ENCODE measurements at places on chromosomes 16 and 17.

GRCh38 chr16:63890081-63890480 is 1231.8 kb downstream of the CDH11 start:
- no peak for DNase-seq

GRCh38 chr17:77388384-77389306 is 247.9 kb downstream of the SEC14L1 start:
- DNase-seq, result peak; percentile 72

- no peak for DNase-seq
Observed at GRCh38 chr16:50681021-50681885, at the start of gene SNX20. Gene SNX20, minus strand, starts transcription at chr16:50681312. Its CDS starts 3,786 bp downstream, at chr16:50677526.

DNA sequence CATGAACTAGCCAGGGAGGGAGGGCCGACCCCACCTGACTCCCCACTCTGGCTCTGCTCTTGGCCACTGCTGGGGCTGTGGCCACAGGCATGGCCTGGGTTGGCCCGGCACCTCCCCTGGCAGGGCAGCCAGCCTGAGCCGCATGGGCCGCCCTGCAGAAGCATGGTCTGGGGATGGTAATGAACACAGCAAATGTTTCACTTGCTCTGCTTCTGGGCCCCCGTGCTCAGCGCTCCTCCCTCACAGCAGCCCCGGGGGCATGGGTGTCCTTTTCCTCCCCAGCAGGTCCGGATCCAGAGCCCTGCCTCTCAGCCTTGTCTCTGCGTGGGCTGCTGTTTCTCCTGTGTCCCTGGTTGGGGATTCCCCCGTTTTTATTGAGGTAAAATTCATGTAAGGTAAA is 30.9 kb upstream of the KCNJ12 start:
- DNase-seq, result no peak

- DNase-seq, result no peak
Observed at GRCh38 chr16:28213396-28213795, 1.6 kb upstream of the XPO6 start.

DNA sequence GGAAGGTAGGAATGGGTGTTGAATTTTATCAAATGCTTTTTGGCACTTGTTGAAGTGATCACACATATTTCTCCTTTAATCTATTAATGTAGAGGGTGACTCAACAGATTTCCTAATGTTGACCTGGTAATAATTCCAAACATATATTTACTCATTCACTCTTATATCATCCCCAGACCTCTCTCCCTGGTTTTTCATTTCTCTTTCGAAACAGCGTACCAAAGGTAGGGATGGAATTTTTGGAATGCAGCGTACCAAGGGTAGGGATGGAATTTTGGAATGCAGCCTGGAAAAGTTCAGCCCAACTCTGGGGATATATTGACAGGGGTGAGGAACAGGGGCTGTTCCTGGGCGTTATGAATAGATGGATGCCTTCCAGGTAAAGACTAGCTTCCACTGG is 7.3 kb downstream of the KIF18B start:
- DNase-seq, result no peak

- DNase-seq, result no peak
Observed at GRCh38 chr17:9728005-9728404, 63.4 kb downstream of the DHRS7C start.

DNA sequence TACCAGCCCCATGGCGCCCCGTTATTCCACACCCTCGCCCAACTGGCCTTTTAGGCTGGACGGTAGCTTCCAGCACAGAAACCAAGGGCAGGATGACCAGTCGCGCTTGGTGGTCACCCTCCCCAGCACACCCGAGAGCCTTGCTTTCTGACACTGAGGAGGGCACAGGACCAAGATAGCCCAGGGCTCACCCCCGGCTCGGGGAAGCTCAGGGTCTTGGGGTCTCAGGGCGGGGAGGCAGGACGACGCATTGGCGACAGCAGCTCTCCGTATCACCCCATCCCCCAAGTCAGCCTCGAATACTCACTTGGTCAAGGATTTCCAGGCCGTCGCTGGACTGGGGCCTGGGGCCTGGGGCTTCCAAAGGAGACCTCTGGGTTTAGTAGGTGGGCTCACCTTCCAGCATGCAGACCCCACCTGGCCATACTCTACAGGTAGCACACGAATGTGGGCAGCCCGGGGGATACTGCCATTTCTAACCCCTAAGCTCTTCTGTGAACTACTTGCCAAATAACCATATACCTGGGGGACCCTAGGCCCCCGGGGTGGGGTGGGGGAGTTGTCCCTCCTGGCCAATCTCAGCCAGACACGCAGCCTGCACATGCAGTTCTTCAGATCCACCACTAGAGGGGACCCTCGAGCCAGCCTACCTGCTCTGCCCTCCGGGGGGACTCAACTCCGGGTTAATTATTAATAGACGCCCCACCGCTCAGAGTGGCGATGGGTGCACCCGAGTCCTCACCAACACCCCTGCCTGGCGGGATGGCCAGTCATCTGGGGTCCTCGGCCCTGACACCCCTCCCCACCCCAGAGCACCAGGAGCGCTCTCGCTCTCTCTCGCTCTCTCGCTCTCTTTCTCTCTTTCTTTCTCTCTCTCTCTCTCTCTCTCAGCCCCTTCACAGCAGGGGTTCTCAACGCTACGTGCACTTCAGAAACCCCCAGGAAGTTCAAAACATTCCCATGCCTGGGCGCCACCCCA is 30.0 kb downstream of the TBC1D16 start:
- peak; percentile 78 for DNase-seq

DNA sequence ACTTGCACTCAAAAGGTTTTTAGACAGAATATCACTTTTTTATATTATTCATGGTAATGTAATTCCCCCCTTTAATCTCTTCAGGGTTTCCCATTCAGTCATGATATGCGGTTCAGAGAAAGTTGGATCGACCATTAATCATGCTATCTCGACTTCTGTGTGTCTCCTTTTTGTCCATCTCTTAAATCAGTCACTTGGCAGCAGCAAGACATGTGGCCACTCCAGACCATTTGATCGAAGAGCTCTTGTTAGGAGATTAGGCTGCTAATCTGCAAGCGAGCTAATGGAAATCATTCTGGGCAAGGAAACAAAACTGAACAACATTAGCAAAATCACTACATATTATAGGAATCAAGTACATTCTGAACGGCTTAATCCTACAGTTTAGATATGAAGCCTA is 449.9 kb downstream of the WWOX start:
- DNase-seq, result no peak

- DNase-seq, result no peak
Observed at GRCh38 chr17:36594626-36595401, 3.1 kb downstream of the DHRS11 start.

DNA sequence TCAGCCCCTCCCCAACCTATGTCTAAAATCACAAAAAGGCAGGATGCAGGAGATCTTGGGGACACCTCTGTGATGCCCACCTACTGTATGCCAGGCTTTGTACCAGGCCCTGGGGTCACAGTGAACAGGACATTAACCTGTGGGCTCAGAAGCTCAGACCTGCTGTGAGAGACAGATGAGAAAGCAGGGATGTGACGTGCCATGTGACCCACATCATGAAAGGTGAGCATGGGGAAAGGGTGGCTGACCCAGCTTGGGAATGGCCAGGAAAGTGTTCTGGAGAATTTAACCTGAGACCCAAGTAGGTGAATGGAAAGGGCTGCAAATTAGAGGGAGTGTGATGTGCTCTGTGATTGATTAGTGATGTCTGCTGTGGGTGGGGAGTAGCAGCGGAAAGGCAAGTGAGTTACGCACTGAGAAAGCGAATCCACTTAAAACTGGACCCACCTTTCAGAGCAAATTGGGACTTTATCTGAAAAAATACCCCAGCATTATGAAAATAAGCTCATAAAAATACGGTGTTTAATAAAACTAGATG is 132.2 kb downstream of the IRF8 start:
- DNase-seq, result no peak

GRCh38 chr17:13749891-13750235 is 148.1 kb upstream of the HS3ST3A1 start:
- DNase-seq, result no peak

- DNase-seq, result no peak
Observed at GRCh38 chr16:19486750-19487325, 35.1 kb downstream of the GDE1 start.

- no peak for DNase-seq
Observed at GRCh38 chr17:39679521-39680192, 8.2 kb downstream of the PGAP3 start.

DNA sequence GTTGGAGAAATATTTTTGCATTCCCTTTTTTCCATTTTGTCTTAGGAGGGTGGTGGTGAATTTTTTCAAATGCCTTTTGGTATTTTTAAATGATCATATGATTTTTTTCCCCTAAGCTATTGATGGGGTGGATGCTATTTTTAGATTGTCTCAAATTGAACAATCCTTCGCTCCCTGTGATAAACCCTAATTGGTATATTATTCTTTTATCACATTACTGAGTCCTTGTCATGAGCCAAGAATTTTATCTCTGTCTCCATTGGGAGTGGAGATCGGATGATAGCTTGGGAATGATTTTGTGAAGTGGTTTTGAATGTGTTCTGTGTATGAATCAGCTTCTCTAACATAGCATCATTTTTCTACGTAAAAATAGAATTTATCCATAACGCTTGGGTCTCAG is 15.4 kb downstream of the NECAB2 start:
- no peak for DNase-seq

- peak; percentile 40 for DNase-seq
Observed at GRCh38 chr17:44547625-44548267, 9.5 kb upstream of the FZD2 start.

GRCh38 chr17:47686276-47686635 is 7.7 kb upstream of the TBKBP1 start:
- no peak for DNase-seq

DNA sequence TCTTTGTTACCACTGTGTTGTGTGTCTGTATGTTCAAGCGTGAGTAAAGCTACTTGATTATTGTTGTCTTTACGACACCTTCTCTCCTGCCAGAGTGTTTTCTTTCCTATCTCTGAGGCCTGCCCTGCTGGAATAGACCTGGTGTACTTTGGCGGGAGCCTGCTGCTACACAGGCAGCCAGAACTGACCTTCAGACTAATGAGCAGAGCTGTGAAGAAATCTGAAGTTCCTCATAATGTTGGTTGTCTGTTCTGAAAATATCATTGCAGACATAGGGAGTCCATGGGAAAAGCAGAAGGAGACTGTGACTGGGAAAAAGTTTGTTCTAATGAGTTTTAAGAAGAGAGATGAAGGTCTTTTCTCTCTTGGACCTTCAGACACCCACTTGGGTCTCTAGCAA is 9.8 kb downstream of the RHOT1 start:
- no peak for DNase-seq

GRCh38 chr17:69913216-69913615 is 161.8 kb upstream of the KCNJ16 start:
- DNase-seq, result no peak

GRCh38 chr17:8503368-8503767 is 67.7 kb downstream of the NDEL1 start:
- peak; percentile 16 for DNase-seq

DNA sequence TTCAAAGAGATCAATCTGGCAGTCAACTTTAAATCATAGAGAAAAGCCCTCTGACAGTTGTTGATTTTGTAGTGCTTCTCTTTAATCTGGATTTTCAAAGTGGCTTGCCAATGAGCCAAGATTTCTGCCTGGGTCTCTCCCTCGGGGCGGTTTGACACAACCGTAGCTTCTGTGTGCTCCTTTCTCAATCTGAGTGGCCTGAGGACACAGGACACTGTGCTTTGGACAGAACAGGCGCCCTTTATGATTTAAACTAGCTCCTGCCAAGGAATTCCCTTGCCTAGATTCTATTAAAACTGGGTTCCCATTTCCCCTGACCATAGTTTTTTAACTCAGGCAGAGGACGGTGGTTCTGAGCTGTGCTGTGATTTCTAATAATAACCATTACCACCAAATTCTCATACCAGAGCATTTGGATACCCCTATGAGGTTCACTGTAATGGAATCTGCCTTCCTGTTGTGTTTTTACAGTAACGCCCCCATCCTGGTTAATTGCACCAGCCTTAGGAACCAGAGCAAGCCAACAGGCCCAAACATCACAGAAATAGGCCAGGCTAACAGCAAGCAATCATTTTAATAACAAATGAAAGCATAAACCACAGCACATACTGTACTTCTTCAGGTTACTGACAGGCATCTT is 4.0 kb downstream of the ZFHX3 start:
- no peak for DNase-seq

DNA sequence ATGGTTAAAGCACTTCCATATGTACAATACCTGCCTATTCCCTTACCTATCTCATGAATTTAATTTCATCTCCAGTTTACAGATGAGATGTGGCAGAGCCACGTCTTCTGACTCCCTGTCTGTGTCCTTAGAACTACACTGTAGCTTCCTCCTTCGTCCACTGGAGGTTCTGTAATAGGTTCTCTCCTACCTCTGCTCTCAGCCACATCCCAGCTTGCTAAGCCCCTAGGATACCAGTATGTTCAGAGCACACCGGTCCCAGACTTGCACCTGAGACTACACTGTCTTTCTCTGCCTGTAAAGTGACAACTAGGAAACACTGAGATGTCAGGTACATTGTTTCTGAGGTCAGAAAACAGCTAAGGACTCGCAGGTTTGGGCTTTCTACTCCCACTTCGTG is 3.8 kb upstream of the RASL10B start:
- DNase-seq, result no peak

DNA sequence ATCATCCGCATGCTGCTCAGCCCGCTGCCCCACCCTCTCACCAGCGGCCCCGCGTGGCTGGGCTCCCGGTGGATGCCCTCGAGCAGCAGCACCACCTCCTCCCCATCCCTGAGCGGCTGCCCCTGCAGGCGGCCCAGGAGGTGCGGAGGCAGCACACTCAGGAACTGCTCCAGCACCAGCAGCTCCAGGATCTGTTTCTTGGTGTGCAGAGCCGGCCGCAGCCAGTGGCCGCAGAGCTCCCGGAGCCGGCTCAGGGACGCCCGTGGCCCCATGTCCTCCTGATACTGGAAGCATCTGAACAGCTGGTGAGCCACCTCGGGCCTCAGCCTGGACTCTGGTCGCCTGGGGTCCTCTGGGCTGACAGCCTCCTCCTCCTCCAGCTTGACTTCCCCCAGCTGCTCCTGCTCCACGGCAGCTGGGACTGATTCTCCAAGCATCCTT is 6.6 kb downstream of the ZSCAN10 start:
- DNase-seq, result no peak

DNA sequence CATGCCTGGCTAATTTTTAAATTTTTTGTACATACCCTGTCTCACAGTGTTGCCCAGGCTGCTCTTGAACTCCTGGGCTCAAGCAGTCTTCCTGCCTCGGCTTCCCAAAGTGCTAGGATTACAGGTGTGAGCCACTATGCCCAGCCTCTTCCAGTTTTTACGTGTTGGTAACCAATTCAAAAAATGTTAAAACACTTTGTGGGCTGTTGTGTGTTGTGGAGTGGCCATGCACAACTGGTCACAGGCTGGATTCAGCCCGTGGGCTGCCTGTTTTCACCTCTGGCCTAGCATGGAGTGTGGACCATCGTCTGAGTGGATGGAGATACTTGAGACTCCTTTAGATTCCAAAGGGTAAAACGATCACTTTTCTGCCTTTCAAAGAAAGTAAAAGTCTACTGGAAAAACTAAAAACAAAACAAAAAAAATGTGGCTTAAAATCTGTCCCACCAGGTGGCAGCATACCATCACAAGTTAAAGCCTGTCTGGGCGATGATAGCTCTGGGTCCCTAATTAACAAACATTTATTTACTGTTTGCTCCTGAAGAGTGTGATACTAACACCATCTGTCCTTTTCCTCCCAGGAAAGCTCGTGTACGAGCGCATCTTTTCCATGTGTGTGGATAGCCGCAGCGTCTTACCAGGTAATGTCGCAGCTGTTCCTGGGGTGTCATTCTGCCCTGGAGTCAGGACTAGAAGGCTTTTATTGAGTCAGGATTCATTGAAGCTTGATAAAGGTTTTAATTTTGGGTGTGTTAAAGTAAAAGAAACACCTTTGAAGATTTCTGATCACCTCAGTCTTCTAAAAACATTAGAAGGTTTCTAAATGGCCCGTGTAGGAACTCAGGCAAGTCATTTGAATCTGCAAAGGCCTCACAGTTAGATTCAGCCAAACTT is 45.8 kb downstream of the VPS35L start:
- DNase-seq, result peak; percentile 52
